T-cell (primary cell): ENCODE measurements at places on chromosomes 3 and 15.

- no peak for DNase-seq
- H3K27ac ChIP-seq, result no peak overlapping the region
- H3K36me3 ChIP-seq, result no peaks in the 10 kb centered on the region
- no peaks in the 10 kb centered on the region for H3K27me3 ChIP-seq
- H3K4me3 ChIP-seq, result no peak overlapping the region
- no peaks in the 10 kb centered on the region for H3K4me1 ChIP-seq
These were observed 178.5 kb upstream of the ZBTB20 start for GRCh38 chr3:115325539-115325938.

DNA sequence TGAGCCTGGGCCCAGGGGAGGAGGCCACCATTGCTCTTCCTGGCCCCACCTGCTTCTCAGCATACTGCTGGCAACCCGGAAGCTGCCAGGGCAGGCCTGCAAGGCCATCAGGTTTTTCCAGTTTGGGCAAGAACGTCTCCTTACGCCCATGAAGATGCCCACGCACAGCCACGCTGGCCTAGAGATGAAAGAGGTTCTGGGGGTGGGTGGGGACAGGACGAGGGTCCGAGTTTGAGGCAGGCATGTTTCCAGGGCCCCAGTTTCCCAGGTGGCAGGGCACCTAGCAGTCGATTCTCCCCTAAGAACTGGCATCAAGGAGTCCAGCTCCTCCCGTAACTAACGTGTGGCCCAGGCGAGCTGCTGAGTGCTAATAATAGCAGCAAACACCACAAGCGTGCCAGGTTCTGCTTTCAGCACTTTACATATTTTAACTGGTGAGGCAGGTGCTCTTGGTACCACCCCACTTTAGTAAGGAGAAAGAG, 45.8 kb downstream of the ZNF710 start:
- no peak overlapping the region for H3K27ac ChIP-seq
- H3K4me1 ChIP-seq, result no peaks in the 10 kb centered on the region
- DNase-seq, result no peak
- no peaks in the 10 kb centered on the region for H3K36me3 ChIP-seq
- H3K4me3 ChIP-seq, result no peak overlapping the region

- no peak overlapping the region for H3K27ac ChIP-seq
- H3K36me3 ChIP-seq, result no peaks in the 10 kb centered on the region
- H3K4me1 ChIP-seq, result no peaks in the 10 kb centered on the region
- H3K27me3 ChIP-seq, result peaks cover 3% of the 10 kb centered on the region
These were observed 151.1 kb downstream of the SAMMSON start for GRCh38 chr3:70150599-70150998.

- no peak overlapping the region for H3K4me3 ChIP-seq
- H3K4me1 ChIP-seq, result peaks cover 6% of the 10 kb centered on the region
- H3K36me3 ChIP-seq, result no peaks in the 10 kb centered on the region
- H3K27me3 ChIP-seq, result no peaks in the 10 kb centered on the region
These were observed 31.0 kb downstream of the ACAP2 start for GRCh38 chr3:195411836-195412235.

DNA sequence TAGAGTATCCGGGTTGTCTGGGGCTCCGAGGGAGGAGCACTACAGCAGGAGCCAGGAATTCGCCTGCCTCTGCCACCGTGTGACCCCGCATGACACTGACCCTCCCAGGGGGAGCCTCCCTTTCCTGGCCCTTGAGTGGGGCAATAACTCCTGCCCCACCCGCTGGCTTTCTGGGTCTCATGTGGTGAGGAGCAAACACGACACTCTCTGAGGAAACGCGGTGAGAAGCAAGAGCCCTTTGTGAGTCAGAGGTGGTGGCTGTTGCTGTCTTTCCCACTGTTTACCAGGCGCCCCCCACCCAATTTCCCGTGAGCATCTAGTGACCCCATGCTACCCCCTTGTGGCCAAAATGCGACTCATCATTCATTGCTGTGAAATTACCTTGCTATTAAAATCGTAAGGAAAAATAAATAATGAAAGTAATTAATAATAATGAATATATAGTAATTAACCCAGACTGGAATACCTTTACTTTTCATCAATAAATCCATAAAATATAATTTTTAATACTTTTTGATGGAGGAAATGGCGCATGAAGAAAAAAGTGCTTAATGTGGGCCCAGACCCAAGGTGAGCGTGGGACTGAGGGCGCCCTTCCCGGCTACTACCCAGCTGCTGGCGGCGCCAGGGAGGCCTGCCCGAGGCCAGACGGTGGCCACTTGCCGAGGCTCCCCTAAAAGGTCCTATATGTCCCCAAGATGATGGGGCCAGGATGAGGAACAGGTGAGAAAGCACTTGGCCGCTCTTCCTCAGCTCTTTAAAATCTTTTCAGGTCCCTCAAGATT, 29.3 kb downstream of the CCNL1 start:
- H3K27ac ChIP-seq, result peak overlapping the region; percentile 89
- peak; percentile 88 for DNase-seq
- no peaks in the 10 kb centered on the region for H3K36me3 ChIP-seq
- H3K4me3 ChIP-seq, result peak overlapping the region; percentile 2

DNA sequence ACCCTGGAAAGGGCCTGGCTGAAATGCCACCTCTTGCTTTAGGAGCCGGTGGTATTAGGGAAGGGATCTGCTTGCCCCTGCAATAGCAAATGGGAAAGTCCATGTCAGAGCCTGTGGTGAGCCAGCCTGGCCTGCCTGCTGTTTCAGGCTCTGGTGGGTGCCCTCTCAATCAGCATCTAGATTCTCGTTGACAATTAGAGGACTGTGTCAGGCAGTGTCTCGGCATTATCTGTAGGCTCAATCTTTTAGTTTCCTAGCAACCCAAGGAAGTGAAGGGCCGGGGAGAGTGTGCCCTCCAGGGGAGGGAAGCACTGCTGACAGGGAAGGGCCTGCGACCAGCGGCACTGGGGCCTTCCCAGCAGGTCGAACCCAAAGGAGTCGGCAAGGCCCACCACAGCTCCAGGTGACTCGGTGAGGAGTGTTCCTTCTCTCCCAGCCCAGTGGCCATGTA, 42.1 kb downstream of the TLE3 start:
- H3K4me3 ChIP-seq, result no peak overlapping the region
- H3K27ac ChIP-seq, result no peak overlapping the region
- H3K27me3 ChIP-seq, result no peaks in the 10 kb centered on the region
- no peaks in the 10 kb centered on the region for H3K4me1 ChIP-seq

GRCh38 chr3:31833391-31834190, 147.5 kb downstream of the OSBPL10 start:
- no peaks in the 10 kb centered on the region for H3K27me3 ChIP-seq
- no peaks in the 10 kb centered on the region for H3K36me3 ChIP-seq
- no peak for DNase-seq
- peaks cover 10% of the 10 kb centered on the region for H3K4me1 ChIP-seq
- no peak overlapping the region for H3K4me3 ChIP-seq

DNA sequence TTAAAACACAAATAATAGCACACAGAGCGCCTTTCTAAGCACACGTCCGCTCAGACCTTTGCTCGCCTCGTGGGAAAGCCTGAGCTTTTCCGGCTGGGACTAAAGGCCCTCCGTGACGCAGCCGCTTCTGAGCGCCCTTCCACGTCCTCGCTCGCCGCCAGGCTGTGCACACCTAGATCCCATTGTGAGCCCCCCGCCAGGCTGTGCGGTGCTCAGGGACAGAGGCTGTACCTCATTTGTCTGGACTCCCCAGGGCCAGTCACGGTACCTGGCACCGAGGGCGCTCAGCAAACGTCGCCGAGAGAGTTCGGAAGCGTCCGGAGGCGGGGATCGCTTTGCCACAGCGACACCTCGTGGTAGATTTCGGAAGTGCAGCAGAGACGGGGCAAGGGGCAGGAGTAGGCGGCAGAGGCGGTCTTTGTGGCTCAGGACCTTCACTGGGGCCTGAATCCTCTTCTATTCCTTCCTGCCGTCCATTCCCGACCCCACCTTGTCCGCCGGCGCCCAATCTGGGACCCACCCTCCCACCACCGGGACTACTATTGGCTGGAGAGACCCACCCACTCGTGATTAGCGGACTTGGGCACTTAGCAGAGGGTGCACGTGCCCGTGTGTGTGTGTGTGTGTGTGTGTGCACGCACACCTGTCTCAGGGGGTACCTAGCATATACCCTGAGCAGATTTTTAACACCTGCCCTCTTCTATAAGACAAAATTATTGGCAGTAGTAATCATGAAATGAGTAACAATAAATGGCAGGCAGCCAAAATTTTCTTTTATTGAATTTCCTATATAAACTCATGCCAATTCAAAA, 65.6 kb downstream of the RHCG start:
- DNase-seq, result peak; percentile 58
- H3K4me1 ChIP-seq, result no peaks in the 10 kb centered on the region
- H3K27ac ChIP-seq, result no peak overlapping the region
- no peaks in the 10 kb centered on the region for H3K36me3 ChIP-seq
- peak overlapping the region; percentile 48 for H3K4me3 ChIP-seq
- peaks cover 46% of the 10 kb centered on the region for H3K27me3 ChIP-seq

DNA sequence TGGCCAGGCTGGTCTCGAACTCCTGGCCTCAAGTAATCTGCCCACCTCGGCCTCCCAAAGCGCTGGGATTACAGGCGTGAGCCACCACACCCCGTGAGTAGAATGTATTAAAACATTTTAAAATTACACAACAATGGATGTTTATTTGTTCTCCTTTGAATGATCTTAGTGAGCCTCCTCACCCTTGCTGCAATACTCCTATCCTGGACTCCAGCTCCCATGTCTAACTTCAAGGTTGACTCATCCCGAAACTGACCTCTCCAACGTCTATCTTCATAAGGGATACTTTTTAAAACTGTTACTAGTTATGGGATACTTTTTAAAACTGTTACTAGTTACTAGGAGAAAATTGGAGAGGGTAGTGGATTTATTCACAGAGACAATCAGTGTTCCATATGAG, 17.8 kb upstream of the RHCG start:
- H3K4me3 ChIP-seq, result no peak overlapping the region
- no peaks in the 10 kb centered on the region for H3K4me1 ChIP-seq
- no peak overlapping the region for H3K27ac ChIP-seq
- H3K36me3 ChIP-seq, result no peaks in the 10 kb centered on the region
- DNase-seq, result no peak

DNA sequence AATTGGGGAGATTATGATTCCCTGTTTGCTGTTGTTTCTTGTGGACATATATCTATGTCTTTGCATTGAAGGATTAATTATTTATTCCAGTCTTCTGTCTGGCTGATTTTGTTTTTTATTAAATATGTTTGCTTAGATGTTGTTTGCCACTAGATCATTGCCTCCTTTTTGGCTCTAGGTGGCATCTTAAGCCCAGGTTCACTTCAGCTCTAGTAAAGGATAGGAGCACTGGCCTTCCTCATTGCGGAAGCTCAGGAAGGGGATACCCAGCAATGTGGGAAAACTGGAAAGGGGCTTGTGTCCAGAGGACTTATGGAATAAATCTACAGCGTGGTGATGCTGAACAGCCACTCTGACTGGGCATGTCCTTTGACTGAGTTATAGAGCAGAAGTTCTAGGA, 821.6 kb downstream of the PDCD6IP start:
- DNase-seq, result no peak
- no peak overlapping the region for H3K27ac ChIP-seq
- H3K27me3 ChIP-seq, result no peaks in the 10 kb centered on the region

GRCh38 chr3:126287536-126288241, 69.5 kb downstream of the KLF15 start:
- peaks cover 2% of the 10 kb centered on the region for H3K27me3 ChIP-seq
- H3K27ac ChIP-seq, result no peak overlapping the region
- no peaks in the 10 kb centered on the region for H3K4me1 ChIP-seq
- no peaks in the 10 kb centered on the region for H3K36me3 ChIP-seq
- no peak overlapping the region for H3K4me3 ChIP-seq

DNA sequence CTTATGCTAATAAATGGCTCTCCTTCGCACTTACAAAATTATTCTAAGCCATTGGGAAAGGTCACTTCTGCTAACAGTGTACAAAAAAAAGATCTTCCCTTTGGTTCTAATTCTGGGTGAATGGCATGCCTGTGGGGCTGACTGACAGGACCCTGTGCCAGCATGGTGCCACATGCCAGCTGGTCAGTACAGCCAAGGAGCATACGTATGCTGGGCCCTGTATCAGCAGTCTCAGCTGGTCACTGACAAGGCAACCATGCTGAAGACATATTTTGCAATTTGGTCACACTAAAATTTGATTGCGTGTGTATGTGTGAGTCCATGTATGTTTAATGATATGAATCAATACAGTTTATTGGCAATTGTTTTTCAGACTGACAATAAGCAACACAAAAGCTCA, 246.1 kb downstream of the TBL1XR1 start:
- H3K36me3 ChIP-seq, result no peaks in the 10 kb centered on the region
- H3K4me3 ChIP-seq, result no peak overlapping the region
- H3K4me1 ChIP-seq, result no peaks in the 10 kb centered on the region
- no peak for DNase-seq

DNA sequence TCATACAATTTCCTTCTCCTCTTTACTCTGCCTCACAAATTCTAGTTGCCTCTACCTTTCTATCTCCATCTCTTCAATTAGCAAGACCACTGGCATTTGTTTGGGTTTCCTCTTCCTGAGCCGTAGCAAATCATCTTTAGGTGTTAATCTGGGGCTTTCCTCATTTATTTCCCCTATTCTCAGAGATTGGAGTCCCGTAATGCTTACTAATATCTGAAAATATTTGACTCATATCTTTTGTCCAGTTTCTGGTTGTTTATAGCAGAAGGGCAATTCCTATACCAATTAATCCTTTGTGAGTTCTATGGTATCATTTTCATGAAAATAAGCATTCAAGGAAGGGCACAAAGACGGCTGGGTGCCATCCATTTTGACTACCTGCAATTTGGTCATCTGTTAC, 103.7 kb downstream of the NR2E3 start:
- no peaks in the 10 kb centered on the region for H3K36me3 ChIP-seq
- H3K4me1 ChIP-seq, result no peaks in the 10 kb centered on the region

DNA sequence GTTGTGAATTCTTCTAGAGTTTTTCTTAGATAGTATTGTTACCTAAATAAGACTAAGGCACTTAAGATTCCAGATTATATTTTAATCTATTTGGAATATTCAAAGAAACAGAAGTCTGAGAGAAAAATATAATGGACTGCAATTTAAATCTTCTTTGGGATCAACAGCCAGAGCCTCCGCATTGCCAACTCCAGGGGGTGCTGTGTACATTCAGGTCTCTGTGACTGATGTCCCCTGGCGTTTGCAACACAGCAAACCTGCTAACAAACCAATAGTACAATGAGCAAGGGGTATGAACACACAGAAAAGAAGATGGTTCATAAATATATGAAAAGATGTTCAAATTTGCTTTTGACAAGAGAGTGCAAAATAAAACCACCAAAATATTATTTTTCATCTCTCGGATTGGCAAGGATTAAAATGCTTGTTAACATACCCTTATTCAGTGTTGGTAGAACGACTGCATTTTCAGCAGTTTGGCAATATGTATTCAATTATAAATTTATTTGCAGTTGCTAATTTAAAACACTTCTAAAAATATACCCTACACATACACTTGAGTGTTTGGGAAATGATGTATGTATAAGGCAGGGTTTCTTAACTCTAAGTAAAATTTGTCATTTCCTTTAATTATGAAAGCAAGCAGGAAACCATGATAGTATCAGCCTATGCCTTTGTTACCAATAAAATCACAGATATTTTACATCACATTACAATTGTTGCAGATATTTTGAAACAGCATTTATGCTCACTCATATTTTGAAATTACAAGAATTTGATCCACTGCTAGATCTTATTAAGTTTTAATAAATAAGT, 16.1 kb upstream of the TM4SF1 start:
- no peaks in the 10 kb centered on the region for H3K4me1 ChIP-seq
- H3K27me3 ChIP-seq, result no peaks in the 10 kb centered on the region
- H3K36me3 ChIP-seq, result no peaks in the 10 kb centered on the region
- no peak overlapping the region for H3K4me3 ChIP-seq

- no peak overlapping the region for H3K27ac ChIP-seq
- H3K36me3 ChIP-seq, result no peaks in the 10 kb centered on the region
- no peaks in the 10 kb centered on the region for H3K27me3 ChIP-seq
- no peak for DNase-seq
- peaks cover 6% of the 10 kb centered on the region for H3K4me1 ChIP-seq
- no peak overlapping the region for H3K4me3 ChIP-seq
These were observed 57.0 kb upstream of the GATM start for GRCh38 chr15:45435124-45435903.
